Posterior vena cava (tissue), 2 donors: ENCODE measurements at places on chromosomes 5 and 9. TPM values are rescaled to one million over a fixed set of nuclear protein-coding genes. Genes with fewer than 3 reads are reported as not detected.

DMRT3 gene
- total RNA-seq: not detected

ABO gene
- 2.1 TPM for total RNA-seq

FGF10 gene
- total RNA-seq: 17.4 TPM

GRCh38 chr9:110027671-110028081, 180.3 kb downstream of the C9orf152 start:
- DNase-seq: no peak

DNA sequence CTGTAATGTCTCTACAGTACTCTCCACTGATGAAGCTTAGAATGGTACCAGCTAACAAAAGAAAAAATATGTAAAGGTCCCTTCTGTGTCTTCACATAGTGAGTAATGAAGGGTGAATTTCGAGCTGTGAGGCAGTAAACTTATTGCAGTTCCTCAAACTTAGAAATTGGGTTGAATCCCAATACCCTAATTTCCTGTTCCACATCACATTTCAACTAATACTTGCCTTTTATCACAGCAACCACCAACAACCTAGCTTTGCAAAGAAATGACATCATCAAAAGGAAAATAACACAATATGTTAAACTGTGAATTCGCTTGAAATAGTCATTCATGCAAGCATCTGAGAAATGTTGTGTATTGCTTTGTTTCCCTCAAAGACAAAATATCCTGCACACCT, 9.4 kb upstream of the TNFAIP8 start:
- DNase-seq: no peak

DNA sequence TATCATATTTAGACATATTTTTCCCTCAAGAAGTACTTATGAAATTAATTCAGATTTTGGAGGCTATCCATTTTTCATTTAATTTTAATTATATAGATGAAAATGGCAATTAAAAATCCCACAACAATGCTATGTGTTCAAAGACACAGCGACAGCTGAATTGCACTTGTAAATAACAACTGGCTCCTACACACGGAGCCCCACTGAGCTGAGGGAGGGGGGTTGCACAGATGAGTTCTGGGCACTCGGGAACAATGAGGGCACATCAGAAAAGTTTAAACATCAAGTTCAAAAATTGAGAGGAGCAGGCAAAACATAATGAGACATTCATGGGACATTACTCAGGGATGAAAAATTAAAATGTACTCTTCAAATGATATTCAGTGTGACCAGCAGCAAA, 104.9 kb downstream of the MARCHF3 start:
- no peak for DNase-seq

- no peak for DNase-seq
Observed at GRCh38 chr9:125757834-125758233, 10.7 kb downstream of the PBX3 start.

DNA sequence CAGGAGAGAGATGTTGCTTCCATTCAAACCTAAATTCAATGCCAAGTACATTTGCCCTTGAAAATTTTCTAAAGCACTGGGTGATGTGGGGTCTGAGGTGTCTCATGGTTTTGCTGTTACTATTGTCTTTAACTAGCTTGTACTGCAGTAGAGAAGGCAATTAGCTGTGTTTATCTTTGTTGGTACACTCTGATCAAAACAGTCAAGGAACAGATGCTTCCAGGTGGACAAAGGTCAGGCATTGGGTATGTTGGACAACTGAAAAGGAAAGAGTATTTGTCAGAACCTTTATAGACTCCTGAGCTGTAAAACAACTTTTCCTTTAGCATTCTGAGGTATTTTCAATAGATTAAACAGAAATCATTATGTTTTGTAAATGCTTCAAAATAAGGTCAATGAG, 2228.7 kb upstream of the WWC1 start:
- no peak for DNase-seq

DNA sequence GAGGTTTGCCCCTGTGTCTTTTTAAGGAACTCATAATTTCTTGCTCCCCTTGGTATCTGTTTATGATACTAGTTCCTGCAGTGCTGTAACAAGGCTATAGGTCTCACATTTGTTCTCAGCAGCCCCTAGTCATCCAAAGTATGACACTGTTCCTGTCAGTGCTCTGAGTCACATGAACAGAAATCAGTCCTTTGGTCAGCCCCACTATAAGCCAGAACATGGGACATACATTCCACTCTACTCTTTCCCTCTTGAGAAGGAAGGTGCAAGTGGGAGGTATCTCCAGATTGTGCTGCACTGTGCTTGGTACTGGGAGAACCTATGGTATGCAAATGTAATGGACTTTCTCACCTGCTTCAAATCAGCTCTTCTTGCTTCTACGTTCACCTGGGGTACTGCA, 87.0 kb downstream of the IARS1 start:
- DNase-seq: no peak

- DNase-seq: no peak
Observed at GRCh38 chr5:65722575-65723403, 784 bp downstream of the NLN start.

GRCh38 chr5:143036146-143036927, 266.2 kb downstream of the ARHGAP26 start:
- DNase-seq: no peak
